ENCODE measurements at places on chromosomes 4 and X.
A peak's percentile ranks its signal among the peaks of the same experiment; 100 is the strongest.

DNA sequence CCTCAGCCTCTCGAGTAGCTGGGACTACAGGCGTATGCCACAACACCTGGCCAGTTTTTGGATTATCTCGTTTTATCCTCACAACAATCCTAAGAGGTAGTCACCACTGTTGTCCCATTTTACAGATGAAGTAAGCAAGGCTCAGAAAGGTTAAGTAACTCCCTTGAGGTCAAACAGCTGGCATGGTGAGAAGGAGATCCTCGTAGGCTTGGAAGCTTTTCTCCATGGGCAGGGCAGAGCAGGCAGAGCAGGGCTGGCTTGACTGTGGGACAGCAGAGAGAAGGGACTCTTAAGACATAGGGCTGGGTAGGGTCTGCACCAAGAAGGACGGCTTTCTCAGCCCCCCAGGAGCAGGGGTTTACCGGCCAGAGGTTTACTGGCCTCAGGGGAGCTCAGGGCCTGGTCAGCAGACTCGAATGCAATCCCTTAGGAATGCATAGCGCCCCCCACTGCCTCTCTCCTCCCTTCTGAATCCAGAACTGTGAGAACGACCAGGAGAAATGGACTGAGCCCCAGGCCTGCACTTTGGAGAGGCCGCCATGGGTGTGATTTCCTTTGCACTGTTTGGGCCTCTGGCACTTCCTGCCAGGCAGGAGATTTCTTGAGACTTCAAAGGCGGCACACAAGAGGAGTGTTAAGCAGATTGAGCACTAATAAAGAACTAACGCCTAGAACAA is 14.0 kb upstream of the CDKN2AIP start:
- DNase-seq, result no peak

- DNase-seq, result no peak
Observed at GRCh38 chrX:47579537-47579936, 2.7 kb upstream of the TIMP1 start.

DNA sequence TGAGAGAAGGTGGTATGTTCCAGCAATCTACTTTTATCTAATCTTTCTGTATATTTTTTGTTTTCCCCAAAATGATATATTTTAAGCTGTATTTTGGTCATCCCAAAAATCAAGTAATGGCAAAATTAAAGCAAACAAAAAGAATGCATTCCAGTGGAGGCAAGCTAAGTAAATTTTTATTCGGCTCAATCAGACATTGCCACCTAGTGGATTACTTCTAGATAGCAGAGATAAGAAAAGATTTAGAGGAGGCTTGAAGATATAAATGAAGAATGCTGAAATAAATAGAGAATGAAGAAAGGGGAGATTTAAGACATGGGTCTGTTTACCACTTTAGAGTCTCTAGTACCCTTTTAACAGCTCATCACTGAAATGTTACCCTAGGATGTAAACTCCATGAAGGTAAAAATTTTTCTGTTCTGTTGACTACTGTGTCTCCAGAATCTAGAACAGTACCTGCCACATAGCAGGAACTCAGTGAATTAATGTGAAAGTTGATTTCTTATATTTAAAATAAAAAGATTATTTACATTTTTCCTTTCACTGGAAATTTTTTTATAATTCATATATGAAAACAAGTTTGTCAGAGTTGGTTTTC is 110.9 kb upstream of the ANK2 start:
- peak; percentile 6 for DNase-seq

- DNase-seq, result peak; percentile 63
Observed at GRCh38 chr4:3335385-3335784, 42.6 kb downstream of the RGS12 start.

DNA sequence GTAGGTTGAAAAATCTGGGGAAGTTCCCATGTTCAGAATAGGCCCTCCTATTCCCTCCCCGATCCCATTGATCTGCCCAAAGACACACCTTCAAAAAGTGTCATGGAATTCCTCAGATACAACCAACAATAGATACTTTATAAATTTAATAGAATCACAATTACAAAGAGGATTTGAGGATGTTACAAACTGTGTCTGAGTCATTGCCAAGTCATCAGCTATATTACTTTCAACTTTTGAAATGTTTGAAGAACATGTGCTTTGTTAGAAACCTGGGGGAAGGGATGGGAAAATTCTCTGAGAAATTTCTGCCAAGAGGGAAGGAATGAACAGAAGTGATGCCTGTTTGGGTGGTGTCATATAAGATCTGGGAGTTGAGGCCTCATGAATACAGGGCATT is 46.7 kb downstream of the KCNIP4 start:
- DNase-seq, result no peak

DNA sequence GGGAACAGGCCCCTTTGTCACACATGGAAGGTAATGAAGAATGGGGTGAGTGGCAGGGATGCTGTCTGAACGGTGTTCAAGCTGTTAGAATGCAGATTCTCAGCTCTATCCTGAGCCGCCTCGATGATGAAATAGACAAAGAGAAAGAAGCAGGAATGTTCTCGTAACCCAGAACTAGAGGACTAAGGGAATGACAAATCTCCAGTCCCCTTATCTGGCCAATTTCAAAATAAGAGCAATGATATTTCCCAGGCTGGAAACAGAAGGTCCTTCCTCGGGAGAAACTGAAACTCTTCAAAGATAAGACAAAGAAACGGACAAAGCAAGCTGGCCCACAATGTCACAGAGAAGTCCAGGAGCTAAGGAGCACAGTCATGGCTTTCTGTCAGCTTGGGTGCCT is 29.5 kb upstream of the MTNR1A start:
- no peak for DNase-seq

DNA sequence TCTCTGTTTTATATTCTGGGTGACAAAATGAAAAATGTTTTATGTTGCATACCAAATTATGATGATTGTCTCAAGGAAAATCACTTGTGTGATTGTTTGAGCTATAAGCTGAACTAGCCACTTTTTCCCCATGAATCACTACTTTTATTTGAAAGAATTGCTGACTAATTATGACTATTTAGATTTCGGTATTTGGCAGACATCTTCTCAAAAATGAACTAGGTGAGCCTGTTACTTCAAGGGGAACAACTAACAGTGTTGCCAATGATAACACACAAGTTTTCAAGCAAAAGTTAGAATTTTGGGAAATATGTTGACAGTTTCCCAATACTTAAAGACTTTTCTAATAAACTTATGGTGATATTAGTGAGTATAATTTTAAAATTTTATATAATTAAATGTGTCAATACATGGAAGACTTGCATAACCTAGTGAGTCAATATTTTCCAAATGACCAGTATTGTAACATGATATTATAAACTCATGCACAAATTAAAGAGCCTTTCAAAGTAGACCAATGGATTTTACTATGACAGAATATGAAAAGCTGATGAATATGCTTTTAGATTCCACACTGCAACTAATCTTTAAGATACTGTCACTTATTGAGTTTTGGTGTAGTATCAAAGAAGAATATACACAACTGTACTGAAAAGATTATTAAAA is 187.7 kb upstream of the GATB start:
- no peak for DNase-seq

DNA sequence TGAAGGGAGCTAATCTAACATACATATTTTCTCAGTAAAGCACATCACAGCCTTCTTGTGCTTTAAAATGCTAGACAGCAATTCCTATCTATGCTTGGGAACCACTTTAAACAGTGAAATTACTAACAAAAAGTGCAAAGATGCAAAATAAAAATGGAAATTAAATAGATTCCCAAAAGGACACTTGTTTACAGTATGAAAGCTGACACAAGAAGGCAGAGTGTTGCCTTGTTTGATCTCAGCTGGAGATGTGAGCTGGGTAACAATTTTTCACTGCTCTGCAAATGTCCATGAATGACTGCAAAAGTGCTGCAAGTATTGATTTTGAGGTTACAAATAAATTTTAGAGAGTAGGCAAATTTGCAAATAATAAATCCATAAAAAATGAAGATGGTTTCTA is 22.3 kb downstream of the GRIA2 start:
- DNase-seq, result no peak

DNA sequence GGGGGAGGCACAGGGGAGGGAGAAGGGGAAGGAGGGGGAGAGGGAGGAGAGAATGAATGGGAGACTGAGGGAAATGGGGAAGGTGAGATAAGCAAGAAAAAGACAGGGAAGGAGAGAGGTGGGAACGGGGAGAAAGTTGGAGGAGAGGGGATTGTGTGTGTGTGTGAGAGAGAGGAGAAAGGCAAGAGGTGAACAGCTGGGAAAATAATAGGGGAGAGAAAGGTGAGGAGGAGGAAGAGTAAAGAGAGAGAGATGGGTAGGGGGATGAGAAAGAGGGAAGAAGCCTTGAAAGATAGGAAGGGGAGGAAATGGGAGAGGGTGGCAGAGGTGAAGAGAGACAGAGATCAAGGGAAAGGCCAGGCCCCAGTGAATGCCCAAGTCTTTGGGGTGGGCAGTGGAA is 20.1 kb downstream of the BCORL1 start:
- no peak for DNase-seq

- DNase-seq, result no peak
Observed at GRCh38 chr4:38313999-38314561, 349.9 kb upstream of the KLF3 start.

DNA sequence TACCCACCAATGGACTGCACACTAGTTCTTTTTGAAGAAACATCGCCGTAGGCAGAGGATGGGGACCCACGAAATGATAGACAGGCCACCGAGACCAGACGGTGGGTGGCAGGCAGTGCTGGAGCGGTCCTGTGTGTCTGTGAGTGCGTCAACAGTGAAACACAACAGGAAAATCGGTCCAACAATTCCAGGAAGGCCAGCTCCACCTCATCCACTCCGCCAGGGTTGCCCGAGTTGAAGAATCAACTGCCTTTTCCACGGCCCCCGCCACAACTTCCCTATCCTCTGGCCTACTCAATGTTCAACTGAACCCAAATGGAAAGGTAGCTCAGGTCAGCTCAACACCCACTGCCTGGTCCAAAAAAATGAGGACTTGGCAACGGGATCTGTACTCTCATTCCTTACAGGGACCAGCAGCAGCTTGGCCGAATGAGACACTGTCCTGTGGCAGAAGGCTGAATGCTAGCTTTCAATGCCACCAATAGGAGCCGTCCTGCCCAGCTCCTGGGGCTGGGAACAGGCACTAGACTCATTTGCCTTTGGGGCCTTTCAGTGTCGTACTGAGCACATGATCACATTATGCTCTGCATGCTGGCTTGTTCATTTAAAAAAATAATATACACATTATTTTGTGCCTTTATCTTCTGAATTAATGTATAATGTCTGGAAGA is 43.5 kb downstream of the MID1 start:
- no peak for DNase-seq

GRCh38 chr4:93437991-93438390 is 390.6 kb upstream of the ATOH1 start:
- DNase-seq, result no peak

GRCh38 chrX:1600406-1601050 is 9.1 kb downstream of the AKAP17A start:
- no peak for DNase-seq

- DNase-seq, result no peak
Observed at GRCh38 chrX:22012051-22012450, 20.1 kb upstream of the PHEX start.

GRCh38 chrX:106564986-106565385 is 46.8 kb upstream of the RADX start:
- no peak for DNase-seq

DNA sequence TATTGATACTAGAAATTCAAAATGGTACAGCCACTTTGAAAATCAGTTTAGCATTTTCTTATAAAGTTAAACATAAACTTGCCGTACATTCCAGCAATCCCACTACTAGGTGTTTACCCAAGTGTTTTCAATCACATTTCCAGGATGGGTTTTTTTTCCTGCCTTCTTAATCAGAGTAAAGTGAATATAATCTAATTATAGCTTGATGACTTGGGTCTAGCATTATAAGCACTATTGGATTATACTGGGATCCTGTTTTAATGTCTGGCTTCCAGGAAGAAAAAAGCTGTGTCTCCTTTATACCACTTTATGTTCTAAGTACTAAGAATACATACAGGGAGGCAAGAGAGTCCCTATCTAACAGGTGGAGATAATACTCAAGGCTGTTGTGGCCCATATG is 103.3 kb upstream of the KLHL13 start:
- no peak for DNase-seq

GRCh38 chrX:56397636-56398035 is 165.5 kb downstream of the KLF8 start:
- DNase-seq, result no peak

- DNase-seq, result no peak
Observed at GRCh38 chr4:38611676-38612075, 52.3 kb upstream of the KLF3 start.

DNA sequence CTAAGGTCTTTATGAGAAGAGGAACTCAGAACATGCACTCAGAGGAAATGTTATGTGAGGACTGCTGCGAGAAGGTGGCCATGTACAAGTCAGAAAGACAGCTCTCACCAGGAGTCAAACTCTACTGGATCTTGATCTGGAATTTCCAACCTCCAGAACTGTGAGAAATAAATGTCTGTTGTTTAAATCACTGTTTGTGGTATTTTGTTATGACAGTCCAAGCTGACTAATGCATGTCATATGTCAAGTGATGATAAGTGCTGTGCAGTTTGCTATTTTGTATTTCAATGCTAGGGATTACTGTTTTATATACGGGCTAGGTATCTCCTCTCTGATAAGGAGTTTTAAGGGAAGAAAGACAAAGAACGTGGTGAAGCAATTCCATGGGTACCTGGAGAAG is 162.3 kb downstream of the CPEB2 start:
- no peak for DNase-seq

- no peak for DNase-seq
Observed at GRCh38 chr4:133544097-133544496, 395.0 kb downstream of the PCDH10 start.

- no peak for DNase-seq
Observed at GRCh38 chr4:74117024-74117534, 18.1 kb upstream of the CXCL2 start.

DNA sequence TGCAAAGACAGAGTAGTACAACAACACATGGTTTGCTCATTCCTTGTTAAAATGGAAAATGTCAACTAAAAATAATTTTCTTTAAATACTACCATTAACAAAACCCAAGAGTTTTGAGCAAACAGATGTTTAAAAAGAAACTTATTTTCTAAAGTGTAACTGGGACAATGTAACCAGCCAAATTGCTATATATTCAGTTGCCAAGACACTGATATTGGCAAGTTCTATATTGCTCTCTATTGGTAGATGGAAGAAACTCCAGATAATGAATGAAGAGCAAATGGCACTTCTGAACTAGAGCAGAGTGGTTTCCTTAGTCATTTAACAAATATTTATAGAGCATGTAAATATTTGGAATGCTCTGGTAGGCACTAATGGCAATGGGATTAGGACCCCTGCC is 966.2 kb downstream of the RPA4 start:
- DNase-seq, result no peak

- no peak for DNase-seq
Observed at GRCh38 chr4:160819791-160820190, 1344.0 kb downstream of the FSTL5 start.

DNA sequence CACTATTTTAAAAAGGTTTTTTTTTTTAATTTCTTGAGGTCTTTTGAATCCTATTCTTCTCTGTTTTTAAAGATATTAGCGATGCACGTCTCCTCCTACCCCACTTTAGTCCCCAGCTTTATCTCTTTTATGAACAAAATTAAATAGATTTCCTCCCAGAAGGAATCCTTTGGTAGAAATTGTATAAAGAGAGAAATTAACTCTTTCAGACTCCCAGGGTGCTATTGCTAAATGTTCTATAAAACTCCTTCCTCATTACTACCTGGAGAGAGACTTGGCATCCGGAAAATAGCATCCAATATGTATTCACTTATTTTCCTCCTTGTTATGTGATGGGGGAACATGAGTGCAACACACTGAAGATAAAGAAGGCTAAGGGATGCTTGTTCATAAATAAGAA is 16.5 kb upstream of the PACRGL start:
- no peak for DNase-seq
